ENCODE measurements at places on chromosomes 3 and 15. TPM values are rescaled to one million over a fixed set of nuclear protein-coding genes. Genes with fewer than 3 reads are reported as not detected.

Gene XCR1
- not detected for total RNA-seq

Gene CAMKV
- total RNA-seq: 0.21 TPM

Gene NUSAP1
- total RNA-seq: 74.9 TPM

Gene ADCY5
- total RNA-seq: 0.34 TPM

Gene GATA2
- total RNA-seq: 4.5 TPM

Gene GOLGA6C
- not detected for total RNA-seq

Gene CLDN11
- total RNA-seq: 0.21 TPM
